ENCODE measurements at places on chromosomes 3 and 15.

- no peak for DNase-seq
Observed at GRCh38 chr15:34336231-34336990, 1.2 kb downstream of the SLC12A6 start.

DNA sequence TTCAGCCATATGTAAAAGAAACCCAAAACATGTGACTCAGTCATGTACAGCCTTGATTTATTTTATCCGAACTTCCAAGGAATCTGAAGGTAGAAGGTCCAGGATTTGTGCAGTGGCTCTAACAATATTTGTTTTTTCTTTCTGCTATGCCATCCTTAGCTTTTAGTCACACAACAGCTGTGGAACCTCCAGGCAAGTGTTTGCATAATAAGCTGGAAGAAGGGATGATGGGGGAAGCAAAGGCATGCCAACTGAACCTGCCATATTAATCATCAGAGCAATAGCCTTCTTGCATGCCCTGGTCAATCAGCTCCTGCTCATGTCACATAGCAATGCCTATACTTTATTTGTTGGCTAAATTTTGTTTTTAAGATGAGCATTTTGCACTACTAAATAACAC, 444.7 kb upstream of the ARPP21 start:
- no peak for DNase-seq

DNA sequence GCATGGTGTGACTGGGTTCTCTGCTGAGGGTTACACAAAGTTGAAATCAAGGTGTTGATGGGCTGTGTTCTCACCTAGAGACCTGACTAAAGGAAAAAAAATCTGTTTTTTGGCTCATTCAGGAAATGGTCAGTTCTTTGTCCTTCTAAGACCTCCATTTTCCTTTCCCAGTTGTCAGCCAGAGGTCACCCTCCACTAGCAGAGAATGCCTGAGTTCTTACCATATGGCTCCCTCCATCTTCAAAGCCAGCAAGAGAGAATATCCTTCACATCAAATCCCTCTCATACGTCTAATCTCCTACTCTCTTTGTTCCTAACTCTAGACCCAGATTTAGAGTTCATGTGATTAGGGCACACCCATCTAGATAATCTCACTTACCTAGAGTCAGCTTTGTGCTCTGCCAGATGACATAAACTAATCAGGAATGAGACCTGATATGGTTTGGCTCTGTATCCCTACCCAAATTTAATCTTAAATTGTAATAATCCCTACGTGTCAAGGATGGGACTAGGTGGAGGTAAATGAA, 19.4 kb downstream of the ANKRD28 start:
- DNase-seq, result no peak

DNA sequence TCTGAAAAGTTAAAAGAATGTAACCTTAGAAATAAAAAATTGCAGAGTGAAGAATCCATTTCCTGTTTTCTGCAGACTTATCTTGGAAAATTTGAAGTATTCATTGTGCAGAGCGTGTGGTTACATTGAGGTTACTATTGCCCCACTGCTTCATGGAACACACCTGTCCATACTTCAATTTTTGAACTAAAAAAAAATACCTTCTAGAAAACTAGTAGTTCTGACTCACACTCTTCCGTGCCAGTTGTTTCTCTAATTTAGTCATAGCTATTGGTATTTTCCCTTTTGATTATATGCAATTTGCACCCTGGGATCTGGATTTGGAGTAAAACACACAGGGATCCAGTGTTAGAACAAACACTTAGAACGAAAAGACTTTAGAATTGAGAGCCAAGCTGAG, 111.8 kb upstream of the LYSMD4 start:
- no peak for DNase-seq

- DNase-seq, result no peak
Observed at GRCh38 chr15:79399606-79400005, 32.5 kb upstream of the MINAR1 start.

DNA sequence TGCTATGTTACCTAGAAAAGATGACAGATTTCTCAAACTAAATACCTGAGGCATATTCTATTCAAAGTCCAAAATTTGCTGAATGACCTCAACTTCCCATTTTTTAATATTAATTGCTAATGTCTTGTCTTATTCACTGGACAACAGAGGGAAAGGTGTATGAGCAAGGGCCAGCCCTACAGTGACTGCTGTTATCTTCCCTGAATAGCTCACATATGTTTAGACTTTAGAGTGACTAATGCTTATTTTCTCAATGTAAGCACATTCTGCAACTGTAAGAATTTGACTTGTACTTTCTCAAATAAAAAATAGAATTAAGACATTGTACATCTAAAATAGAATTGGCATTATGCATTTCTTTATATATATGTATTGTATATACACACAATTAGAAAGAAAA, 26.5 kb upstream of the AADACL2 start:
- DNase-seq, result no peak
